Activated T-helper 1 cell treated with Interleukin-2 at 50 U/mL for 16 hours (primary cell): ENCODE measurements at places on chromosomes 11 and 22.

DNA sequence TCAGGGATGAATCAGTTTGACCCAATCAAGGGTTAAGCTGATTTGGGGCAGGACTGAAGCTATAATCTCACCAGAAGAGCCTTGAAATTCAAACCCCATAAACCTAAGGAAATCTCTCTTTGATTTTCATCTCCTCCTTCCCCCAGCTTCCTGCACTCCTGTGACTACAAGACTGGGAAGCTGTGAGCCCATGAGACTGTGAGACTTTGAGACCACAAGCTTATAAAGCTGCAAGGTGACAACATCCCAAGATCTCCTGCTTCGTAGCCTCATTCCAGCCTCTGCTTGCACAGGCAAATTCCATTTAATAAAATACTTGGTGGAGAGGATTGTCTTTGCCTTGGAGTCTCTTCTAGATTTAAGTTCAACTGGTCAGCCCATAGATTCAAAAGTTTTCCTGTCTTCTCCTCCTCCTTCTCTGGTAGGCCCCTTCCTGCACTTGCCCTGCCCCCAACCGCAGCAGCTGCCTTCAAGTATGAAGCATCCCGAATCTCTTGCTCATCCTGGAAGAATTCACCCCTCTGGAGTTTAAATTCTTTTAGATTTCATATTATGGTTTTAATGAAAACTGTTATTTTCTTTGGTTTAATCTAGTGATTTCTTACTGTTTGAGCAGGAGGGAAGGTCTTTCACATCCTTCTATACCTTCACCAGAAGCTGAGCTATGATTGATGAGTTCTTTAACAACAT lies 42.1 kb downstream of the PAMR1 start:
- no peak for DNase-seq

- no peak for DNase-seq
Observed at GRCh38 chr22:23822101-23822671, 16.6 kb downstream of the DERL3 start.

DNA sequence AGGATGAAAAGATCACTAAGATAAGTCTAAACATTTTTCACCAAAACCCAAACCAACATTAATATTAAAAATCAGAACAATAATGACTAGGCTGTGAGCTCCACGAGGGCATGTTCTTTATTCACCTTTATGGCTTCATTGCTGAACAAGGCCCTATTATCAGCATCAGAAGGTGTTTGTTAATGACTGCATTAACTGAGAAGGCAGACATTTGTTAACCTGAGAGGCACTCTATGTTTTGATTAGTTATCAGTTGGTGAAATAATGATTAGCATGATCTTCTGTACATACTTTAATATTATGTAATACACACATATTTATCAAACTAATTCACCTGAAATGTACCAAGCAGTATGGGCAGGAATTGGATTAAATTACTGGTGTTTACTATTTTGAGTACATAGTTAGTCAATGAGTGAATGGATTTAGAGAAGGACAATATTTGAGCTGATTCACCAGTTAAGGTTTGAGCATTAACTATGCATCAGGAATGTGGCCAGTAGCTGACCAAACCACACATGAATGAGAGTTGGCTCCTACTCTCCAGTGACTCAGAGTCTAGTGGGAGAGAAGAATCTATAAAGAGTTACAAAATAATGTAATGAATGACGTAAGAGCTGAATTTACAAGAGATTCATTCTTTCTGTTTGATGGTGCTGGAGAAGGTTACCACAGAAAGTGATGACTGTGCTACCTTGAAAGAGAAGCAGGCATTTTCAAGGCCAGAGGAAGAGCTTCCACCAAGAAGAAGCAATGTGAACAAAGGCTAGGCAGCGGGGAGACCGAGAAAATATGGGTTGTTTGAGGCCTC lies 6.7 kb downstream of the IL18 start:
- DNase-seq: no peak

- DNase-seq: no peak
Observed at GRCh38 chr11:20025332-20025840, 134.9 kb downstream of the DBX1 start.
